Hippocampal formation (tissue), 2 donors: ENCODE measurements at places on chromosomes 7 and 10.

DNA sequence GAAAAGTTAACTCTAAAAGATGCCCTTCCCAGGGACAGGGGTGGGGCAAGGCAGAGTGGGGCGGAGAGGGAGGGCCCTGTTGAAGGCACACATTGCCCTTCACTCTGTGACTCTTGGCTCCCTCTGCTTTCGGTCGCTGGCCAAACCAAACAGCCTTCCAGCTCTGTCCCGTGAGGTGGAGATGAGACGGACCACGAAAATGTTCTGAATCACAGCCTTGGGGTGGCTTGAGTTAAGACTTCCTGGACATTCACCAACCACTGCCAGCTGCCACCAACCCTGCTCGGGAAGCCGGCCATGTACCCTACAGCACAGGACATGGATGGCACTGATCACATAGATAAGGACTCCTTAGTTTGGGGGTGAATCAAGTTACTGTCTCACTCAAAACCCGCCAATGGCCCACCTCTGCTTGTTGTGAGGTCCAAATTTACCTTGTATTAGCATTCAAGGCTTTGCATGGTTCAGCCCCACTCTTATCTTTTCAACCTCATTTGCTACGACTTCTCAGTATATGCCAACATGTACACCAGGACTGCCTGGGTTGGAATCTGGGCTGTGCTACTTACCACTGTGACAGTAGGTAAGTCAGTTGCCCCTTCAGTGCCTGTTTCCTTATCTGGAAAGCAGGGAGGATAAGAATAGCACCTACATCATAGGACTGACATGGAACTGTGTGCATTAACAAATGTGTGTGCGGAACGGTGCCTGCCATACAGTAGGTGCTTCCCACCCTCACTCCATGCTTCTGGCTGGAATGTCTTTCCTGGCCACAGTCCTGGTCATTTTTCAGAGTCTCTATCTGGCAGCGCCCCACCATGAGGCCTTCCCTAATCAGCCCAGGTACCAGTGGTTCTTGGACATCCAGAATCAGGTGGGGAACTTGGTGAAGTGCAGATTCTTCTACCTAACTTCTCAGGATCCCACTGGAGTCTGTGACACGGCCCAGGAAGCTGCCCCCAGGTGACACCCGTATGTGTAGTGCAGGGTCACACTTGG is 28.0 kb downstream of the ITPRIP start:
- DNase-seq = no peak

DNA sequence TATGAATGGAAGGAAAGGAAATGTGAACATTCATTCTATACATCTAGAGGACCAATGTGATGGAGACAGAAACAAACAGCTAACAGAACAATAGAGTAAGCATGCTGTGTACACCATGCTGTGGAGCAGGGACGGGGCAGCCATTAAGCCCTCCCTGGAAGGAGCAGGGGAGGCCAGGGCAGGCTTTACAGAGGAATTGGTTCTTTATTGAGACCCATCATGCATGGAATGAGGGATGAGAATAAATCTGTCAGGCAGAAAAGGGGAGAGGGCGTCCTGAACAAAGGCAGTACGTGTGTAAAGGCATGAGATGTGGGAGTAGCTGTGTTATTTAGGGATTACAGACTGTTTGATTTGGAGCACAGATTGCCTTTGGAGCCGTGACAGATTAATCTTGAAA is 35.2 kb downstream of the STK17A start:
- DNase-seq = no peak

- DNase-seq = no peak
Observed at GRCh38 chr10:113958631-113959382, 84.9 kb upstream of the ADRB1 start.

GRCh38 chr7:140327261-140327661 is 71.1 kb downstream of the SLC37A3 start:
- DNase-seq = no peak

GRCh38 chr7:42020061-42020460 is 216.9 kb downstream of the GLI3 start:
- no peak for DNase-seq

DNA sequence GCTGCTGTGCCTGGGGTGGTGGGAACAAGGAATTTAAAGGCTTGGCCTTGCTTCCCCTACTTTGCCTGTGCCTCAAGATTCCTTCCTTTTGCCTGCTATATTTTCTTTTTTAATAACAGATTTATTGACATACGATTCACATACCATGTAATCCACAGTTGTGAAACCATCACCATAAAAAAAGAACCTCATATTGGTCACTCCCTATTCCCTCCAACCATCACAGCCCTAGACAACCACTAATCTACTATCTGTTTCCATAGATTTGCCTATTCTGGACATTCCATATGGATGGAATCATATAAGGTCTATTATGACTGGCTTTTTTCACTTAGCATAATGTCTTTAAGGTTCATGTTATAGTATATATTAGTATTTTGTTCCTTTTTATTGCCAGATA is 59.3 kb upstream of the TRIM8 start:
- no peak for DNase-seq

DNA sequence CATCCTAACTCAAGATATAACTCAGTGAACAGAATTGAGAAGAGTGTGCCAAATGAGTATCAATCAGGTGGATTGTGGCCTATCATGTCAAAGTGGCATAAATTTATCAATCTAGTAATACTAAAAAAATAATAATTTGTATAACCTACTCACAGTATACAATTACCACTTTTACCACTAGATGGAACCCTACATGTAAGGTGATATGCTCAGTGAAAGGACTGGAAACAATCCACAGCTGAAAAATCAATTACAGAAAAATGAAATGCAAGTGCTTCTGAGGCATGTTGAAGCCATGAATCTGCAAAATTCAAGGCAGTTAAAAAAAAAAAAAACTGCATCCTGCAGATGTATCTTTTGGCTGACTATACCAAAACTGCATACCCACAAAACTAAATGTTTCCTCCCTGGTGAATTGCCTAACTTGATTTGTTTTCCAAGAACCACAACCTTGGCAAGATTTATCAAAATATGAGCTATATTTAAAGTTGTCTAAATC is 13.9 kb downstream of the ARHGAP19 start:
- no peak for DNase-seq

DNA sequence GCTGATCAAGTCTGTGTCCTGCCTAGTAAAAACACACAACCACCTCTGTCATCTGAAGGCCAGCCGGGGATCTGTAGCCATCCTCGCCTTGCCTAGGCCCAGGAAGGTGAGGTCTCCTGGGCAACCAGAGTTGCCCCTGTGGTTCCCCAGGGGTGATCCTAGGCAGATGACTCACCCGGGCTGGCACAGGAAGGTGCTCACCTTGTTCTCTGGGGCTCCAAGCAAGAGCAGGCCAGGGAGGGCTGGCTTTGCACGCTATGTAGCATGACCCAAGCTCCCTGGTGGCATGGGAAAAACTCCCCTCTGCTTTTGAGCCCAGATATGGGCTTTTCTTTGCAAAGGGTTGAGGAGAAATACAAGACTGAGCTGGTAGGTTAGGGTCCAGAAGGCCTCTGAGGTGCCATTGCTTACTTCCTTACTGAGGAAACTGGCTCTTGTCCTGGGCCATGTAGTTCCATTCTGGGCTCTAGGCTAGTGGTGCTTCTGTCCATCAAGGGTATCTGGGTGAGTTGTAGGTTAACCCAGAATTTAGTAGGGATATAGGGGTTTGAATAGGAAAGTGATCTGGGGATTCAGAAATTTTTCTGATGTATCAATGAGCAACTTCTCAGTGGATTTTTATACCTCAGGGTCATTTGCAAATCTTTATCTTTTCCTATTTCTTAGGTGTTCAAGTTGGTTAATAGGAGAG is 112.0 kb downstream of the NT5C2 start:
- no peak for DNase-seq

DNA sequence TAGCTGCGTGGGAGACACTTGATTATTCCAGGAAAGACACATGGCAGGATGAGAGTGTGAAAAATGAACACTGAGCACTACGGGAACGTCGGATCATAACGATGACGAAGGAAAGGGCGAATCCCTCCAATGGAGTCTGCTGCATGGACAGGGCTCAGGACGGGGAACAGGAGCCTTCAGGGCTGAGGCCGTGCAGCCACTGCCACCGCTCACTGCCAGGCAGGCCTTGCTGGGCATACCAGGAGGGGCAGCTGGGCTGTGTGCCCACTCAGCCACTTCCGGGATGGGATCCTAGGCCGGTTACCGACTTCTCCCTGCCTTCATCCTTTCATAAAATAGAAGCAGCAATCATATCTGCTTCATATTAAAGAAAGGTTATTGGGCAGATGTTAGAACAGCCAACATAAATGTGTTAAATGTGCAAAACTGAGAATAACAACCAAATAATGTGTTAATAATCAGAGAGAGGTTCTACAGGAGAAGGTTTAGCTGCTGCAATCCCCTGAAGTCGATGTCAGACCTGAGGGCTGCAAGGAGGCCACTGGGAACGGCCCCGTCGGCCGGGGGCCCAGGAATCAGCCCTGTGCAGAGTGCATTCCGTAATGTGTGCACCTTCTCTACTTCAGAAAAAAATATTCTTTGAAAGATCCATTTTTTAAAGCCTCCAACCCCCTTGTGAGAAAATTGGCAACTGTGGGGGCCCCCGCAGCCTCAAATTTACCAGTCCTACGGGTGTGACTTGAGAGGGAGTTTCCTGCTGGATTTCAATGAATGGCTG is 63.6 kb downstream of the ADARB2 start:
- DNase-seq = no peak

DNA sequence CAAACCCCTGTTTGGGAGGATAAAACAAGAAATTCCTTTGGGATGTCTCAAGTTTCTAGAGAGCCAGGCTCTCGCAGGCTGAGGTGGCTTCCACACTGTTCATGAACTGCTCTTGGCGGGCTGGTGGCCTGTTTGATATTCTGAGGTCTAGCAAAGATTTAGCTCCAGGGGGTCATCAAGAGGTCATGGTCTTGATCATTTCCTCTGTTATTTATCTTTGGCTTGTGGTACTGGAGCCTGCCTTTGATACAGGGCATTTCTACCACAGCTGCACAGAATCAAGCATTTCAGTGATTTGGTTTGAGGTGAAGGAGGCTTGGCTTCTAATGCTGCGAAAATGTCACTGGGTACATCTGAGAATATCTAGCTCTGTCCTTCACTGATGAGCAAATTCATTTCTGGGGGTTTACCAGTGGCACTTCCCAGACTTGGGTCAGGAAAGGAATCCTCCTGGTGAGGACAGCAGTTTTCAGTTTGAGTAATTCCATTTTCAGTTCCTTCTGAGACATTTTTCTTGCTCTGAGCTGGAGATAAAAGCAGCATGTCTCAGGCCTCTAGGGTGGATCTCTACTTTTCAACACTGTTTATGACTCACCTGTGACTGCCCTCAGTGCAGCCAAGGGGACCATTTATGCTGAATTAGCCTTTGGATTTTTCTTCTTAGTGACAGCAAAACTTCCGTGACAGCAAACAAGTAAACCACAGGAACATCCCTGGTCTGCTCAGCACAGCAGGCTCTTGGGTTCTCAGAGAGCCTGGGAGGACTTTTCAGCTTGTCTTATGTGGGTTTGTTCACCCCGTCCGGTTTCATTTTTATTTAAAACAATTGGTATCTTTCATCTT is 312.0 kb downstream of the RNLS start:
- no peak for DNase-seq

DNA sequence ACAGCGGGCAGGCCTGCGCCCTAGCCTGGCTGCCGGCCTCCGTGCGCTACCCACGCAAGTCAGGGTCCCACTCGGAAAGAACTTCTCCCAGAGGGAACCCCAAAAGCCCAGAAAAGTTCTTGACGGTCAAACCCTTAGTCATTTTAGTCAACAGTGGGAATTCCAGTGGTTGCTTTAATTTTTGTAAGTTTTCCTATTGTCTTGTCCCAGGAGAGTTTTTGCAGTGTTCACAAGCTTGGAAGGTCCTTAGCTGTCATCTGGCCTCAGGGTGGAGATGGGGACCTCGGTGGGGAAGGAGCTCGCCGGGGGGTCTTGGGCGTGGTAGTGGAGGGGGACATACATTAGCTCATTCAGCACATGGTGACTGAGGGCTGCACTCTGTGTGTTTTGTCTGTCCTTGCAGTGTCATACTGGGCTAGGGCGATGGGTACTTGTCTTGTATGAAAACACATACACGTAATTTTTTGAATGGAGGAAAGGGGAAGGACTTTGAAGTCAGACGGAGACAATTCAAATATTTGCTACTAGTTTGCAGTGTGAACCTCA is 736 bp downstream of the MINDY4 start:
- DNase-seq = no peak

- DNase-seq = no peak
Observed at GRCh38 chr10:67793313-67793712, 44.7 kb downstream of the DNAJC12 start.

DNA sequence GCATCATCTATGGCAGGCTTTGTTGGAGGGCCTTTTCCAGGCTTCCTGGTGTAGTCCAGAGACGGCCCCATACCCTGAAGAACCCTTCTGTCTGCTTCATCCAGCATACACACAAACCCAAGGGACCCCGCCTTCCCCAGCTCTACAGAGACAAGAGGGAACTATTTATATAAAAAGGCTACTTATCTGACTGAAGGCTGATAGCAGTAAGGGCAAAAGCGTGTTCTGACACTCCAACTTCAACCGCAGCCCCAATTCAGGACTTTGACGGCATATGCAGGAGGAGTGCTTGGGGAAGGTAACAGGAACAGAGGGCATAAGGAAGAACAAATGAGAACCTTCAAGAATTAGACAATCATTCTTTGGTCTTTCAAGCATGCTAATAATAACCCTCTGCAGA is 21.0 kb downstream of the GNA12 start:
- no peak for DNase-seq

- DNase-seq = no peak
Observed at GRCh38 chr7:3103614-3104398, 60.1 kb upstream of the CARD11 start.

GRCh38 chr10:96208271-96208670 is 63.1 kb downstream of the BLNK start:
- no peak for DNase-seq

- no peak for DNase-seq
Observed at GRCh38 chr10:63832686-63833085, 311.5 kb downstream of the REEP3 start.

- DNase-seq = no peak
Observed at GRCh38 chr10:33579996-33580395, 245.5 kb upstream of the NRP1 start.
